Stimulated activated CD8-positive, alpha-beta memory T cell treated with anti-CD3 and anti-CD28 coated beads, Interleukin-15, amount 100 ng/mL, for 4 hours (primary cell): ENCODE measurements at places on chromosomes 6 and 20.

DNA sequence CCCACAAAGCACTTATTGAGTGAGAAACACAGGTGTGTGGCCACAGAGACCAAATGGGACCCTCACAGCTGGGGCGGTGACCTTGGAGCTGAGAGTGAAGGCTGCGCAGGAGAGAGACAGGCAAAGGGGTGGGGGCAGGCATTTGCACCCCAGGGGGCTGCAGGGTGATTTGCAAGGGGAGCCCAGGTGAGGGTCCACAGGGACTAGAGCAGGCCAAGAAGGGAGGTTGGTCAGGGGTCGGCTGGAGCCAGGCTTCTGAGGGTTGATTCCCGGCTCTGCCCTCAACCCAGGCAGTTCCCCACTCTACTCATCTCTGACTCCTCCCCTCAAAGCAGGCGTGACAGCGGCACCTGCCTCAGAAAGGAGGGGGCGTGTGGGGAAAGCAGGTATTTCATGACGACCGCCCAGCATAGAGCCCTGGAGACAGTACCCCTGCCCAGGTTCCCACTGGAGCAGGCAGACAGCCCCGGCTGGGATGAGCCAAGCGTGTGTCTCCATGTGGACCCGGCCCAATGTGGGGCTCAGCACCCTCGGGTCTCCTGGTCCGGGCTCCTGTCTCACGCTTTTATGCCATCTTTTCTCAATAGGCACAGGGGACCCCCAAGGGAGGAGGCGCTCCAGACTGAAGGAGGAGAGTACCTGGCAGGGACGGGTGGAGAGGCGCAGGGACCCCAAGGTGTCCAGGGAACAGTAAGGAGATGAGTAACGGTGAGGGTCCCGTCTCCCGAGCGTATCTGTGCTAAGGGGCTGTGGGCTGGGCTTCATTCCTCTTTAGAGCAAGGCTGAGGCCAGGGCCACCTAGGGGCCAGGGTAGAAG, 3.1 kb upstream of the MRGBP start:
- DNase-seq, result no peak

- no peak for DNase-seq
Observed at GRCh38 chr6:167013067-167013466, 13.9 kb downstream of the CEP43 start.

DNA sequence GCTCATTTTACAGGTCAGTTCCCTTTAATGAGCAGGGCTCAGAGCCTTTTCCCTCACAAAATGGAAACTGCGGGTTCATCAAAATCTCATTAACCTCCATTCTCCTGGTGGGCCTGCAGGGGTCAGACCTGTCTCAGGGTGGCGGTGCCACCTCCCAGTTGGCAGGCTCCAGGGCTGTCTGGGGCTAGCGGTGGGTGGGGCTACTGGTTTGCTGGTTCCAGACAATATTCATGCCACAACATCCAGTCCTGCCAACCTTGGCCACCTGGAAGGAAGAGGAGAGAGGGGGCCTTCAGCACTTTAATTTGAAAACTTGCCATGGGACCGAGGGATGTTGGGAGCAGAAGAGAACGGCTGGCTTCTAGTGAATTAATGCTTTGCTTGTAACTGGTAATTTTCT, 41.9 kb upstream of the CTNNBL1 start:
- no peak for DNase-seq

GRCh38 chr6:128062882-128063603, 162.2 kb upstream of the THEMIS start:
- DNase-seq, result no peak

GRCh38 chr6:135534773-135535380, 37.3 kb upstream of the AHI1 start:
- DNase-seq, result no peak

- DNase-seq, result no peak
Observed at GRCh38 chr6:79783670-79784394, 152.7 kb downstream of the SH3BGRL2 start.

DNA sequence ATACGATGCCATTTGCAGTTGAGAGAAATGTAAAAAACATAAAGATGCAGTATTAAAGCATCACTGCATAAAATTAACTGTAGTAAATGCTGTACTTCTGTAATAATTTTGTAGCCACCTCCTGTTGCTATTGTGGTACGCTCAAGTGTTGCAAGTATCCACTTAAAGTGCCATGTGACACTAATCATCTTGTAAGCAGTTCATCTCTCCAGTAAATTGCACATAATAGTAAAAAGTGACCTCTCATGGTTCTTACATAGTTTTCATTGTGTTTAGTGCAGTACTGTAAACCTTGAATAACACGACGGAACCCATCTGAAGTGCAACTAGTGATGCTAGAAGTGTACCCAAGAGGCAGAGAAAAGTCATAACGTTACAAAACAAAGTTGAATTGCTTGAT, 190.1 kb upstream of the VGLL2 start:
- no peak for DNase-seq

- DNase-seq, result no peak
Observed at GRCh38 chr6:41720262-41720620, 15.2 kb downstream of the TFEB start.
